ENCODE measurements at places on chromosomes 11 and 22.
A peak's percentile ranks its signal among the peaks of the same experiment; 100 is the strongest.

GRCh38 chr11:70470127-70470526, 71.8 kb downstream of the CTTN start:
- DNase-seq = no peak

GRCh38 chr11:116329354-116330090, 443.3 kb downstream of the BUD13 start:
- DNase-seq = no peak

GRCh38 chr11:45294499-45294898, 8.4 kb upstream of the SYT13 start:
- no peak for DNase-seq

- DNase-seq = no peak
Observed at GRCh38 chr11:121645596-121645995, 192.8 kb upstream of the SORL1-AS1 start.

GRCh38 chr11:68763926-68764657, 12.8 kb upstream of the TESMIN start:
- DNase-seq = no peak

- no peak for DNase-seq
Observed at GRCh38 chr11:15816260-15816871, 540.0 kb downstream of the SOX6 start.

- DNase-seq = no peak
Observed at GRCh38 chr11:41289408-41289807, 170.0 kb downstream of the LRRC4C start.

DNA sequence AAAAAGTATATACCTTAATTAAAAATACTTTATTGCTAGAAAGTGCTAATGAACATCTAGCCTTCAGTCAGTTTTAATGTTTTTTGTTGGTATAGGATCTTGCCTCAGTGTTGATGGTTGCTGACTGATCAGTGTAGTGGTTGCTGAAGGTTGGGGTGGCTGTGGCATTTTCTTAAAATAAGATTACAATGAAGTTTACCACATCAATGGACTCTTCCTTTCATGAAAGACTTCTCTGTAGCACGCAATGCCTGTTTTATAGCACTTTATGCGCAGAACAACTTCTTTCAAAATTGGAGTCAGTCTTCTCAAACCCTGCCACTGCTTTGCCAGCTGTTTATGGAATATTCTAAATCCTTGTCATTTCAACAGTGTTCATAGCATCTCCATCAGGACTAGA, 50.6 kb downstream of the LDLRAD3 start:
- DNase-seq = no peak

GRCh38 chr22:39524089-39524752, 3.9 kb downstream of the ATF4 start:
- peak; percentile 62 for DNase-seq

GRCh38 chr11:20162824-20163782, 2.8 kb upstream of the DBX1 start:
- DNase-seq = no peak

GRCh38 chr11:125842321-125842948, 9.3 kb downstream of the PATE4 start:
- no peak for DNase-seq

Measured in activated CD8-positive, alpha-beta memory T cell treated with anti-CD3 and anti-CD28 coated beads, Interleukin-2, amount 50 U/mL, for 48 hours (primary cell).